ENCODE measurements at places on chromosomes 1 and 21.

DNA sequence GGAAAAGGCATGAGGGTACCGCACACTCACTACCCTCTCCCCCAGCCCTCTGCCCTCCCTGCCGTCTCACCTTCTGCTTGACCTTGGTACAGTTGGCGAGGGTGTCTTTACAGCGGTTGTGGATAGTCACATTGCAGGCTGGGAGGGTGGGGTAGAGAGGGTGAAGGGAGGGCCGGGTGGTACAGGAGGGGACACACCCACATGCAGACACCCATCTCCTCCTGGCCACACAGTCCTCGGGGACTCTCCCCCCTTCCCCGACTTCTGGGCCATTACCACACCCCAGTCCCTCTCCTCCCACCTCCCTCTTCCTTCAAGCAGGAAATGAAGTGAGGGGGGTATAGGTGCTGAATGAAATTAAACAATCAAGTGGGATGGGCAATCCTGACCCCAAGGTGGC, 11.6 kb downstream of the ARHGEF2 start:
- no peak for DNase-seq

GRCh38 chr1:167790117-167790516, 68.3 kb downstream of the MPZL1 start:
- DNase-seq: no peak

- no peak for DNase-seq
Measured at GRCh38 chr1:182304218-182304617, 87.4 kb downstream of the GLUL start.

DNA sequence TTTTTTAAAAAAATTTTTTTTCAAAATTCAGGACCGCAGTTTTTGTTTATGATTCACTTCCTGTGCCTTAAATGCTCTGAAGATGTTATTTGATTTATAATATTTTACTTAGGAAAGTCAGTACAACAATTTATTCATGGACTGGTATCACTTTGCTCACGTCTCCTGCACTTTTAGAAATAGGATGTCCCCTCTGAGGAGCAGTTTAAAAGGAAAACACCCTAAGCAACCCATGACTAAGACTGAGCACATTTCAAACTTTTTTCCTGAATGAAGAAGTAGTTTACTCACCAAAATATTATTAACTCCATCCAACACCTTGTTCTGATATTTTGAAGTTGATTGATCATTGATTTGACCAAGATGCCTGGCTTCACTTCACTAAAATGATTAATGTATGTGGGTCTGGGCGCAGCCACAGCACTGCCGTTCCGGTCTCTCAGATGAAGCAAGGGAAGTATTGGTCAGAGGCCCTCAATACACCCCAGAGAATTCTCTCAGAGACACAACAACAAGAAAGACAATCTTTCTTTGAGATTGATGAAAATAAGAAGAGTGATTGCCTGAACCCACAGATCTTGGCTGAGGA, 223.9 kb downstream of the TGFB2 start:
- DNase-seq: no peak

- no peak for DNase-seq
Measured at GRCh38 chr1:1989789-1990188, 13.8 kb downstream of the CFAP74 start.

DNA sequence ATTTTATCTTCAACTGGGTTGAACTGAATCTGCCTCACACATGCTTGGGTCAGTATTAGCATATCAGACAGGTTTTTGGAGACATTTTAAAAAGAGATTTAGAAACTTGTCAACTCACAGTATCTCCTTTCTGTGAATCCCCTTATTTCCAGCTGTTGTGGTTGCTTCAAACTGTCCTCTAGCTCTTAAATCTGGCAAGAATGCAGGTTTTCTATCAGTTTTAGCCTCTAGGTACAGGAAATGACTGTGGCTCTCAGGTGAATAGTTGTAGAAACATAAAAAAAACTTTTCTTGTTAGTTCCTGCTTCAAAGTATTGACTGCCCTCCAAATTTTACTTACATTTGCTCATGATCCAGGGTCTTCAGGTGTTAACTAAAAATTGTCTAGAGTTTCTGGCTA, 495.7 kb upstream of the TMPRSS15 start:
- DNase-seq: no peak

DNA sequence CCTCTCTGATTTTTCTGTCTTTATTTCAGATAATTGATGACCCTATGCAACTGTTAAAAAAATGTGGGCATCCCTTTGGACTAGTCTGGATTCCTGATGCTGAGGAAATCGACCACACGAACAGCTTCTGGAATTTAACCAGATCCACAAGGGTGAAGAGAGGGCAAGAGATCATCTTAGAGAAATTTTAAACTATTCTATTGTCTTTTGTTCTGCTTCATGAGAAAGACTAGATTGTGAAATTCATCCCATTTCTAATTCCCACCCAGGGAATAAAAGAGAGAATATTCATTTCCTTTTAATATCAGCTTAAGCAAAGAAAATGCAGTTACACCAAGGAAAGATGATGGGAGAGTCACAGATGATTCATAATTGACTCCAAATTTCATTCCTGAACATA, 71.8 kb downstream of the DUSP10 start:
- no peak for DNase-seq

GRCh38 chr1:216627252-216627651, 96.0 kb downstream of the ESRRG start:
- no peak for DNase-seq

DNA sequence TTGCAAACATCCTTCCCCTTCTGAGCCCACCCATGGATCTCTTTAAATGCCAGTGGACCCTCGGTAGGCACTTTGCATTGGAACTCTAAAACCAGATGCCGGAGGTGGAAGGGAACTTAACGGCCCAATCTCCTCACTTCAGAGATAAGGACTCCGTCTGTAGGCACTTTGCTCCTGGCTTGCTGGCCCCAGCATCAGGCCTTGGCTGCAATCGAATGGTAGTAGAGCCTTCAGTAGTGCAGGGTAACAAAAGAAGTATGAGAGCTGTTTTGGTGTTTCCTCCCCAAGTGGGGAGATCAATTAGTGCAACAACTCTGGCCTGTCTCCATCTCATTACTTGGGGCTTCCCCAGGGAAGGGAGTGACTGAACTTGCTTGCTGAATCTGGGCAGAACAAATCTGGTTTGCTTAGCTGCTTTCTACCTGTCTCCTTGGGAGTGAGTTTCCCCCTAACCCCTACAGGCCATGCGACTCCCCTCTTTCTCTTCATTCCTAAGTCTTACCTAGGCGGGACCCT, 70.8 kb downstream of the TENT5C start:
- DNase-seq: no peak

DNA sequence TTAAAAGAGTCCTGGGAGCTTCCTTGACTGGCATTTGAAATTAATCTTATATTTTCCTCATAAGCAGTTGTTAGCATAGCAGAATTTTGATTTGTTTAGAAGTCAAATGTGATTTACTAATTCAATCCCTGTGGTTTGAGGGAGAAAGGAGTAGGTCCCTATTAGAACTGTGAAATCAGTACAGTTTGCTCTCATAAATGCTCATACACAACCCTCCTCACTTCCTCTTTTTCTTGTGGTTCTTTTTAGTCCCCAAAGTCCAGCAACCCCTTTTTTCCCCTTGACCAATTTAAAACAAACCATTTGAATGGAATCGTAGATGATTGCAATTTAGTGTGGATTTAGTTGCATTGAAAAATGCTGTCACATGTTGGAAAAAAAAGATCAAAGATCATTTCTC, 9.2 kb upstream of the IFI44 start:
- no peak for DNase-seq

GRCh38 chr1:110728388-110729001, 53.8 kb upstream of the KCNA3 start:
- DNase-seq: no peak

GRCh38 chr1:151613282-151613780, 1.5 kb downstream of the SNX27 start:
- no peak for DNase-seq

DNA sequence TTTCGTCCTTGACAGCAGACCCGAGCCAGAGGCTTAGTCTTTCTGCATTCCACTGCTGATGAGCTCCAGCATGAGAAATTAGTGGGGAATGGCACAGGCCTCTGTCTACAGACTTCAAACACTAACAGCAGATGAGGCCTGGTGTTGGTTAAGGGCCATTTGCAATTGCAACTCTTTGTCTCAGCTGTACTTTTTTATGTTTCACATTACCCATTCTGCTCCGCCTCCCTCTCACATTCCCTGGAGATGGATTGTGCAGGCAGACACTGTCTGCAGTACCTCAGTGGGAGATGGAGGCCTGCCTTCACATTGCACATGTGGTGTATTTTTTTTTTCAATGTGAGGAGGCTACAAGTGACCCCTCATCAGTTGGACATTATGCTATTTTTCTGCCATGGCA, 370.2 kb downstream of the DUSP10 start:
- no peak for DNase-seq

DNA sequence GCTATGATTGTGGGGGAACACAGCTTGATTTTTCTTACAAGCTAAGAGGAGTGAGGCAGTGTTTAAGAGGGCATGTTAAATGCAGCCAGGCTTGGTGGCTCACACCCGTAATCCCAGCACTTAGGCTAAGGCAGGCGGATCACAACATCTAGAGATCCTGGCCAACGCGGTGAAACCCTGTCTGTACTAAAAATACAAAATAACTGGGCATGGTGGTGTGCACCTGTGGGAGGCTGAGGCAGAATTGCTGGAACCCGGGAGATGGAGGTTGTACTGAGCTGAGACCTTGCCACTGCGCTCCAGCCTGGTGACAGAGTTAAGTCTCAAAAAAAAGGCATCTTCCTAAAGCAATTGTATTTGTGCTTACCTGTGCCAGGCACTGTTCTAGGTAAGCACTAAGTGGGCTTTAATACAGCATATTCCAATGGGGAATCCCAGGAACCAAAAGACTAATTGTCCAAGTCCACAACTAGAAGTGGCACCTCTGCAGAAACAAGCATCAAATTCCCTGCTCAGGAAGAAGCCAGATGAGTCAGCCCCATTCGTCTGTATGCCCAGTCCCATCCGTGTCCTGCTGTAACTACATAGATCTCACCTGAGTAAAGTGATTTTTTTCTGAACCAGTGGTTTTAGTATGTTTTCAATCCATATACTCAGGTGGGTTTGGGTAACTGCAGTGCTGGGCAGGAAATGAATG, 4.6 kb downstream of the RCC1 start:
- DNase-seq: no peak

DNA sequence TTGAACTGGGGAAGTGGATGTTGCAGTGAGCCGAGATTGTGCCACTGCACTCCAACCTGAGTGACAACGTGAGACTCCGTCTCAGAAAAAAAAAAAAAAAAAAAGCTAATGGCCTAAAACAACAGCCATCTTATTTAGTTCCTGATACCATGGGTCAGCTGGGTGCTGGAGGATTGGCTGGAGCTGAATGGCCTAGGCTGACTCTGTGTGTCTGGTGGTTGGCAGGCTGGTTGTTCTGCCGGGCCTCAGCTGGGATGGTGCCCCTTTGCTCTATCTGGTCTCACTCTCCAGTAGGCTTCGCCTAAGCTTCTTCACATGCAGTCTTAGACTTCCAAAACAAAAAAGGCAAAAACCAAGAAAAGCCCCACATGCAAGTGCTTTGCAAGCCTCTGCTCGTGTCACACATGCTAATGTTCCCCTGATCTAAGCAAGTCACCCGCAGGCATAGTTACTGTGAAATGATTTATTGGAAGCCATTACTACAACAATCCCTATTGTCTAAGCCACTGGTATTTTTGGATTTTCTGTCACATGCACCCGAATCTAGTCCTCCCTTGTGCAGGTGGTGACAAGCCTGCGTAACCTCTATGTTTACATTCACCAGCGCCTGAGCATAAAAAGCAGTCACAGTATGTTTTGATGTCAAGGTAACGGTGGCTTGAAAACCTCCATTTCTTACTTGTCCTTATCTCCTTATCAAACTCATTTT, 39.6 kb upstream of the KANK4 start:
- no peak for DNase-seq

DNA sequence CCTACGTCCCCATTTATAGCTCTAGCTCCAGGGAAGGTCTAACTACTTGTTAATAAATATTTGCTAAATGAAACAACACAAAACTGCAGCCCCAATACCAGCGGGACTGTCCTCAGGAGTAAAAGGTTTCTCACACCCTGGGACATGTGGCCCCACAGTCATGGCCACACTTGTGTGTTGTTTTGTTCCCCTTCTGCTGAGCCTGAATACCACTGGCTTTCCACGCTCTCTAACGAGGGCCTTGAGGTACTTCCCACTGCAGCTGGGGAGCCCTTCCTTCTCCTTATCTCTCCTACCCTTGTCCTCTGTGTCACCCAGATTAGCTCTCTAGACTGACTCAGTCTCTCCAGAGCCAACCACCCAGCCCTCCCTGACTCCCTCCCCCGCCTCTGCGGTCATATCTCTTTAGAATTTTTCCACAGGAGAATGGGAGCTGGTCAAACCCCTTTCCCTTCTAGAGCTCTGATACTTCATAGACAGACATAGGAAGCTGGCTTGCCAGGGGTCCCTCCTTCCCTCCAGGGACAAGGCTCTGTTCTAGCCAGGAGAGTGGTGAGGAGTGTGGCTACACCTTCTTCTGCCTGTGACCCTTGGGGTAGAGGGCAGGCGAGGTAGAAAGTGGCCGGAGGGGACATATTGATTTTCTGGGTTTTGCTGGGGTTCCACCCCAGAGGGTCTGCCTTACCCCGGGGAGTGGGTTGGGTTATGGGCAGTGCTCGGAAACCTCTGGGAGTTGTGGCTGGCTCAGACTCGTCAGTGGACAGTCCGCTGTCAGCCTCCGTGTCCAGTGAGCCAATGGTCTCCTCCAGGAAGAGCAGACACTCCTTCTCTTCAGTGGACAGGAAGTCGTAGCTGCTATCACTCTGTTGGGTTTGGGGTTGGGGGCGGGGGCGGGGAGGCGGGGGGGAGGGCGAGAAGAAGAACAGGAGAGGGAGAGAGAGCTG, 8.1 kb downstream of the C1orf116 start:
- DNase-seq: no peak

- no peak for DNase-seq
Measured at GRCh38 chr1:228818928-228819630, 83.8 kb downstream of the RHOU start.

DNA sequence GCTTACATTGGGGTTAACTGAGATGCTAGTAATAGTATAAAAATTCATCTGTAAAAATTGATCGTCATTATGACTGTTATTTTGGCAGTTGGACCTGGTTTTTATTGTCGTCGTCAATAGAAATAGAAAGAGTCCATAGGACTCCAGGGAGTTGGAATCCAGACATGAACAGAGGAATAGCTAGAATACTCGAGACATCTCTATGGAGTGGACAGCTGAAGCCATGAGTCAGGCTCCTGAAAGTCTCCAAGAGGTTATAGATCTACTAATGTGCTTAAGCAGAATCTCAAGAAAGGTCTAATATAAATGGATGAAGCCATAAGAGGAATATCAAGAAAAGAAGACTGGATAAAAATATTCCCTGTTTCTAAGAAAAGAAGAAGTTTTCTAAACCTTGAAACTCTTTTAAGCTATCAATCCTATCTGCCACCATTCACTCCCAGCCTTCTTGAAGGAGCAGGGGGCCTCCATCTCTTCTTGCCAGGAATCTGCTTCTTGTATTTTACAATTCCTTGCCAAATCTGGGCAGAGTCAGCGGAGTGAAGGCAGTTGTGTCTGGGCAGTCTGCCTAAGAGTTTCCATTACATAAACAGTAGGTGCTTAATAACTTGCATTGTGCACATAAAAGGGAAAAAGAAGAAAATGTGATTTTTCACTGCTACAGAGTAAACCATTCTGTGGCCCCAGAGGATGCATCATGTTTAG, 163.3 kb downstream of the ST6GALNAC5 start:
- DNase-seq: no peak

All from HEK293T (cell line).